Vagina (tissue), 2 donors: ENCODE measurements at places on chromosomes 4 and X. TPM values are rescaled to one million over a fixed set of nuclear protein-coding genes. Genes with fewer than 3 reads are reported as not detected.

DNA sequence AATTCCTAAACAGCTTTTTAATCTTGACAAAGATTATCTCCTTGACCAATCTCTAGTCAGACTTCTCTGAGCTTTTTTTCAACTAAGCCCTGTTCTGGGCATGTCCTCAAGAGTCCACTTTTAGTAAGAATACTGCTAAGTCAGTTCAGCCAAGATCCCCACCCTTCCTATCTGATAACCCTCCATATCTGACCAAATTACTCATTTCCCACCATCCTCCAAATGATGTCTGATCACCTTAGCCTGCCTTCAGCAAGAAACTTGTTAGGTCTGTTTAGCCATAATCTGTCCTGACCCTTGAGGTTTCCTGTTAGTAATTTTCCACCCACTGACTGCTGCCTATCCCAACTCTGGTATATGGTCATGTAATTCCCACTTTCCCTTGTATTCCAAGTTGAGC lies 65.2 kb downstream of the FAM13A start:
- no peaks in the 10 kb centered on the region for H3K4me1 ChIP-seq
- no peaks in the 10 kb centered on the region for H3K36me3 ChIP-seq
- DNase-seq = no peak
- H3K4me3 ChIP-seq = no peak overlapping the region
- H3K27me3 ChIP-seq = no peaks in the 10 kb centered on the region
- no peak overlapping the region for H3K27ac ChIP-seq

DNA sequence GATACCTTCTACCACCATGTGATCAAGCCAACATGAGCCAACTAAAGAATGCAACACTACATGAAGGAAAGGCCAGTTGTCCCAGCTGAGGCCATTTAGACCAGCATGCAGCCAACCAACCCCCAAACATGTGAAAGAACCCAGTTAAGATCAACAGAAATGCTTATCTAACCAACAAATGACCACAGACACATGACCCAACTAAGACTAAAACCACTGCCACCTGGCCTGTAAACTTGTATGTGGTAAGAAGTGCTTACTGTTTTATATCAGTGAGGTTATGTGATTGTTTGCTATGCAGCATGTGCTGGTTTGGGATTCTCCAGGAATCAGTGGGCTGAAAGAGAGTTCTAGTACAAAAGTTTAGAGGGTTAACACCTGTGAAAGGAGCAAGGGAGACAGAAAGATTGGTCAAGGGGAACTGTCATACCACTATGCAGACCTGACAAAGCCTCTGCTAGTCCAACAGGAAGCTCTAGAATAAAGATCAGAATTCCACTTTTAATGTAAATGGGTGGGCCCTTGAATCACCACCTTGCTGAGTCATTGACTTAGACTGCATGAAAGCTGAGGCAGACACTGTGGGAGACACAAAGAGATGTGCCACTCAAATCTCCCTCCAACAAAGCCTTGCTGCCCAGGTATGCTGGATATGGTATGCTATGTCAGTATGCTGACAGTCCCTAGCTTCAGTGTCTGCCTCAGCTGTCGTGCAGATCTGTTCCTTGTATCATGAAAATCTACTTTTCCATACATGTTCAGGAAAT lies 6.1 kb upstream of the SH3D19 start:
- no peak overlapping the region for H3K4me3 ChIP-seq
- no peaks in the 10 kb centered on the region for H3K36me3 ChIP-seq
- no peak overlapping the region for H3K27ac ChIP-seq
- DNase-seq = no peak

DNA sequence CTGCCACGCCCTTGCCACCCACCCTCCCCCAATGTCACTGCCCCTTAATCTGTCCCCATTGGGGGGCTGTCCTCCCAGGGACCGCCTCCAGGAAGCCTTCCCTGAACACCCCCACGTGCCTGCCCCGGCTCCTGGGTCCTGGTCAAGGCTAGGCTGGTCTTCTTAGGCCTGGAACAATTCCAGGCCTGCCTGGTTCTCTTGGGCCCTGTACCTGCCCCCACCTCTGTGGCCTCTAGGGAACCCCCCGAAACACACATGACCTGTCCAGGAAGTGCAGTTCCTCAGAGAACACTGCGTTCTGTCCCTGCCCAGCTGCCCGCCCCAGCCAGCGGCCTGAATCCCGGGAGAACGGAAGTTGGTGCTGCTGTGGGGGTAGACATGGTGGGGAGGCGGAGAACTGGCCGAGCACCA lies 5.1 kb downstream of the MXD4 start:
- no peak overlapping the region for H3K4me3 ChIP-seq
- H3K4me1 ChIP-seq = peaks cover 77% of the 10 kb centered on the region
- DNase-seq = no peak

DNA sequence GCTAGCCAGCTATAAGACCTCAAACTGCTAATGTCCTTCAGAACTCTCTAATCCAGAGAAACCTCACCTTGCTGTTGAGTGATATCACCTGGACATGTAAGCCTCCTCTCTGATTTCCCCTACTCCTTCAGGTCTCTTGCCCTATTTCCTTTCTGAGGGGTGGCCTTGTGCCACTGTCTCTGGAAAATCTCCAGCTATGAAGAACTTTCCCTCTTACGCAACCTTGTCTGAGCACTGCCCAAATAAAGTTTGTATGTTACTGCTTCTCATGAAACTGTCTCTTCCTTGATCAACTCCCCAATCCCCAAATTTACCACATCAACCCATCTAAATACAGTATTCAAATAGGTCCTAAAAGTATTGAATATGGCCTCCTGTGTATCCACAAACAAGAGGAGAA lies 53.5 kb upstream of the VEGFD start:
- H3K4me3 ChIP-seq = no peak overlapping the region
- no peaks in the 10 kb centered on the region for H3K4me1 ChIP-seq
- H3K36me3 ChIP-seq = no peaks in the 10 kb centered on the region
- H3K27ac ChIP-seq = no peak overlapping the region
- no peaks in the 10 kb centered on the region for H3K27me3 ChIP-seq

DNA sequence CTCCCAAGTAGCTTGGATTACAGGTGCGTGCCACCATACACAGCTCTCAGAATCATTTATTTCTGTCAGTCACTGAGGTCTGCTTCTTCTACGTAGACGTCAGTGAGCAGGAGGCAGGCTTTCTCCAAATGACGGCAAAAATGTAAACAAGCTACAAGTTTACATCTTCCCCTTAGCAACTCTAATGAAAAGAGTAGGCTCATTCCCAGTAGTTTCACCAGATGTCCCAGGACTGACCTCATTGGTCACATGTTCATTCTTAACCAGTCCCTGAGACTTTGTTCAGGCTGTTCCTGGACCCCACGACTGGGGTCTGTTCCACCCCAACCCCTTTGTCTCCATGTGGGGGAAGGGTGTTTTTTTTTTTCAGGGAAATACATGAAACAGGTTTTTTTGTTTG lies 67.1 kb downstream of the TENM3 start:
- no peak overlapping the region for H3K4me3 ChIP-seq
- H3K27me3 ChIP-seq = no peaks in the 10 kb centered on the region
- H3K27ac ChIP-seq = no peak overlapping the region
- H3K36me3 ChIP-seq = no peaks in the 10 kb centered on the region
- H3K4me1 ChIP-seq = no peaks in the 10 kb centered on the region

Gene WDFY3
- total RNA-seq = 67.8 TPM

Gene SSX5
- total RNA-seq = not detected

Gene SPATA4
- total RNA-seq = not detected

Gene PGRMC2
- 27.7 TPM for total RNA-seq
